ELR (cell line): ENCODE measurements at places on chromosomes 5 and 9.
A peak's percentile ranks its signal among the peaks of the same experiment; 100 is the strongest.

- no peak for DNase-seq
Observed at GRCh38 chr9:79579624-79580023, 7.9 kb downstream of the TLE4 start.

GRCh38 chr9:120898396-120898795 lies 21.4 kb upstream of the PHF19 start:
- no peak for DNase-seq

DNA sequence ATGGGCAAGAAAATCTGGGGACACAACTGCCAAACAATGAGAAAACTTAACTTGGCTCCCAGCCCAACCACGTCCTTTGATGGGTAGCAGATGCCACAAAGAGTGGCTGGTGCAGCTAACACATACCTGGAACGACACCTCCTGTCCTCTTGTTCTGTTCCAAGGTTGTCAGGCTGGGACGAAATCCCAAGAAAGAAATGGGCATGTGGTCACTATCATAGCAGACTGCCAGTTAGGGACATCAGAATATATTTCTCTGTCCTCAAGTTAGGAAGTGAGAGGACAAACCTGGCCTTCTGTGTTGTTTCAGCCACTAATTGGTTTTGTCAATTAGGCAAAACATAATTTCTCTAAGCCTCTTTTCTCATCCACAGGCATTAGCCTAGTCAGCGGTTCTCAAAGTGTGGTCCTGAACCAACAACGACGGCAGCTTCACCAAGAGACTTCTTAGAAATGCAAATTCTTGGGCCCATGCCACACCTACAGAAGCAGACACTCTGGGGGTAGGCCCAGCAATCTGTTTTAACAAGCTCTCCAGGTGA lies 63.4 kb downstream of the RAPGEF1 start:
- DNase-seq: no peak

- no peak for DNase-seq
Observed at GRCh38 chr9:78472111-78472510, 175.2 kb downstream of the PSAT1 start.

- no peak for DNase-seq
Observed at GRCh38 chr9:131961496-131961880, 118.2 kb downstream of the MED27 start.

GRCh38 chr5:82512025-82512424 lies 233.9 kb upstream of the RPS23 start:
- no peak for DNase-seq

DNA sequence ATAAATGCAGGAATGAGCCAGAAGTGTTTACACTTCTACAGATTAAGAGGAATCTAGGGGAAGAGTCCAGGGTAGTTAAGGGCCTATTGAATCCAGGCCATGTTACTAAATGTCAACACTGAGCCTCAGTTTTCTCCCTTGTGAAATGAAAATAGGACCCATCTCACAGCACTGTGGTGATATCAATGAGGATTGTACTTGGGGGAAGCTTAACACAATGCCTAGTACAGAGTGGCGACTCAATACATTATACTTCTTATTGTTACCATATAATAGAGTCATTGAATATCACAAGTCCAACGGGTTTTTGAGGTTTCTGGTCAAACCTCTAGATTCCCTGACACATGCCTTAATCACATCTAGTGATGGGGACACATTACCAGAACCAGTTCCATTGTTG lies 4.6 kb downstream of the TRUB2 start:
- no peak for DNase-seq

DNA sequence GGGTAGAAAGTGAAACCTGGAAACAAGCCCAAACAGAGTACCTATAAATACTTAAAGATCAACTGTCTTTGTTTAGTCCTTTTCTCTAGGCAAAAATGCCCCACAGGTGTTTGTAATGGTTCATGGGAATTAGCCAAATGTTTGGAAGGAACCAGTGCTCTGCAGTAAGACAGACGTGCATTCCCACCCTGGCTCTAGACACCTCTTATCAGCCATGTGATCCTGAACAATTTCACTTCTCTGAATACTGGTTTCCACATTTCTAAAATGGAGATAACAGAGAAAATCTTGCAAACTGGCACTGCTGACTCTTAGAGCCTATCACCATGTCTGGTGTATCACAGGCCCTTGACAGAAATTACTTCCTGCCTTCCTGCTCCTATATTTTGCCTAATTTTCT lies 30.0 kb downstream of the GLIS3 start:
- DNase-seq: no peak

DNA sequence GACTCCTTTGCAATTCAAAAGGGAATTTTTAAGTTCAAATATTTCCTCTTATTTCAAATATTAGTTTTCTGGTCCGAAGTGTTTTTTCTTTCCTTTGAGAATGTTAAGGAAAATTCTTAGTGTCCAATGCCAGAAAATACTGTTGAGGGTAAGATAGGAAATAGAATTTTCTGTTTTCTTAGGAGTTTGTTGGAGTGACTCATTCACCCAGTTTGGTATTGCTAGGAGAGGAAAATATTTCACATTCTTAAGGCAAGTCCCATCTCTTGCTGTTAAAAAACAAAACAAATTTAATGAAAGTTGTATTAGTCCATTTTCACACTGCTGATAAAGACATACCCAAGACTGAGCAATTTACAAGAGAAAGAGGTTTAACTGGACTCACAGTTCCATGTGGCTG lies 349.2 kb upstream of the ADAMTSL1 start:
- DNase-seq: no peak

GRCh38 chr9:27429917-27430316 lies 94.2 kb upstream of the IFNK start:
- no peak for DNase-seq

GRCh38 chr9:98867429-98868168 lies 60.1 kb downstream of the GALNT12 start:
- peak; percentile 59 for DNase-seq

DNA sequence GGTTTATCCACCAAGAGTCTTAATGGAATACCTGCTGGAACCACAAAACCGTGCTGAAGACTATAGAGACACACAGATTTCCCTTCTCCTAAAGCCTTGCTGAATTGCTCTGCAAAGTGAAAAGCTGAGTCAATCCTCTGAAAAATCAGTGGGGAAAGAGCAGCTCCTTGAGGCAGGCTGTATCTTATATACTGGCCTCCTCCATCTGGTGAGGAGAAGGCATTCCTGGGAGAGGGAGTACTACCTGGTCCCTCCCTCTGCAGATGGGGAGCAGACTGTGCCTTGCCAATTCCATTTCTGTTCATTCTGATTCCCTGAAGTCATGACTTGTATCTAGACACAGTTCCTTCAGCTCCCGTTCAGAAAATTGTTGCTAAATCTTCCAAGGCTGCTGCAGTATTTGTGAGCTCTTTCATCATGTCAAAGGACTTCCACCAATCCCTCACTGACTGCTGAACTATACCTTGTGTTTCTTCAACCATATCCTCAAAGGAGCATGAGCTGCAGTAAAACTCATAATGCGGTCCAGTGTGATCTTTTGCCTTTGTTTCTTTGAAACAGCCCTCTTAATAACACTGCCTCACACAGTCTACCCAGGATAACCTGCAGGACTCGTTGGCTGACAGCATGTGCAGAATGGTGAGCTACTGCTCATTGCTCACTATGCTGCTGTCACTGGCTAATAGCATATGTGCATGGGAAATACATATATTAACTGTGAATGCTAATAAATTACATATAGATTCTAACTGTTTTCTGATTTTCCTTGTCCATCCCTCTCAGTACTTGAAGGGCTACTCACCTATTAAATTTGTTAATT lies 84.5 kb downstream of the FOXD1 start:
- DNase-seq: peak; percentile 56

GRCh38 chr9:79674052-79674777 lies 102.5 kb downstream of the TLE4 start:
- no peak for DNase-seq

GRCh38 chr5:148397968-148398595 lies 14.3 kb downstream of the FBXO38 start:
- no peak for DNase-seq

GRCh38 chr9:79962836-79963235 lies 391.1 kb downstream of the TLE4 start:
- DNase-seq: no peak

GRCh38 chr9:29203244-29203930 lies 1630.1 kb upstream of the C9orf72 start:
- no peak for DNase-seq

DNA sequence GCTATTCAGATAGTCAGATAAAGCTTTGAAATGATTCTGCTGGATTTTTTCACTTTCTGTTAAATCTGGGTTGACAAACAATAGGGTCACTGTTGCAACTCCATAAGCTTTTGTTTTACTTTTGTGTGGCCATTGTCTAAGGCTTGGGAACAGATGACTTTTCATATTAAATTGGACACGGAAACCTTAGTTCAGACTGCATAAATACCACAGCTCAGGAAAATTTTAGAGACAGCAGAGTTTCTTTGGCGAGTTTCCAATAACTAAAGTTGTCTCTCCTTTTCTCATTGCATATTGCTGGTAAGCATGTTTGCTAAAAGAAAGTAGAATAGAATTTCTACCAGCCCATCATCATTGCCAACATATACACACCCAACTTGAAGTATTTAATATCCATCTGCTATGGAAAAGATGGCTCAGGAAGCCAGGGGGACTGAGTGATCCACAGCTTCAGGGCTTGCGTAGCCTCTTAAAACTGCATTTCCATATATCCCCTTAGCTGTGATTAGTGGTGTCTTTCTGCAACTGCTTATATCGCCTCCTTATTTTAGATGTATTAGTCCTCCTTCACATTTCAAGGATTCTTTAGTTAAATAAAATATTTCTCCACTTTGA lies 168.2 kb downstream of the ARHGAP26 start:
- no peak for DNase-seq

GRCh38 chr5:151674626-151675610 lies 11.8 kb downstream of the SPARC start:
- DNase-seq: no peak

DNA sequence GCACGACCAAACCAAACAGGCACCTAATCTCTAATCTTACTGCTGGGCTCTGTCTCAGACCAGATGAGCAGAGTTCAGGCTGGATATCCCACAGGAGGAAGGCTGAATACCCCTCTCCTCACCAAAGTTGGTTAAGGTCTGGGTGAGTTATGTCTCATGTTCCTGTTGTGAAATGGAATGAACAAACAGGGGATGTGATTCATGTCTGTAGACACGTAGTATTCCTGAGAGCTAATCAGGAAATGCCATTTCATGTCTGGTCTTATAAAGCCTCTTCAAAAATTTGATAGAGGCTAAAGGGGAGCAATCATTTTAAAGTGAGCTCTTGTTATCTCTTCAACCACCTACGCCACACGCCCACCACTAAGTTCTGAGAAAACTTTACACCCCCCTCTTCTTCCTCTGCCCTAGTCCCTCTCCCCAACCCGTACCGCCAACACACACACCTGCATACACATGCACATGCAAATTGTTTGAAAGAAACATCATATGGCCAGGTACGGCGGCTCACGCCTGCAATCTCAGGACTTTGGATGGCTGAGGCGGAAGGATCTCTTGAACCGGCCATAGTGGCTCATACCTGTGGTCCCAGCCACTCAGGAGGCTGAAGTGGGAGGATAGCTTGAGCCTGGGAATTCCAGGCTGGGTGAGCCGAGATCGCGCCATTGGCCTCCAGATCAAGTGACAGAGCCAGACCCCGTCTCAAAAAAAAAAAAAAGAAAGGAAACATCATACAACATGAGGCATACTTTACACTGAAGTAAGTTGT lies 69.8 kb upstream of the RAI14 start:
- DNase-seq: peak; percentile 97

- no peak for DNase-seq
Observed at GRCh38 chr5:177358370-177358819, 671 bp downstream of the RGS14 start.

GRCh38 chr5:107545486-107545885 lies 125.3 kb downstream of the EFNA5 start:
- no peak for DNase-seq

DNA sequence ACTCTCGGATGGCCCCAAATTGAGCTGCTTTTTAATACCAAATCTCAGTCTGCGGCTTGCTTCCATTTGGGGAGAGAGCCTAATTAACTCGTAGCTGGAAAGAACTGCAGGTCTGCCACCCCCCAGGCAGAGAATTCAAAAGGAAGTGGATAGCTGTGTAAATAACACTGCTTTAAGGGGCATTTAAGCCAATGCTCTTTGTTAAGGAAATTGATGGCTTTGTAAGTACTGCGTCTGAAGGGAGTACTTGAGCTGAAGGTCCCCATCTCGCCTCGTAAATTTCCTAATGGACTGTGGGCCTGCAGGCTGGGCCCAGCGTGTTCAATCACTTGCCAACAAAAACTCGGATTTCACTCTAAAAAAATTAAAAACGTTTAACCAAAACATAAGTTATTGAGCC lies 132.7 kb downstream of the PAPPA start:
- no peak for DNase-seq

DNA sequence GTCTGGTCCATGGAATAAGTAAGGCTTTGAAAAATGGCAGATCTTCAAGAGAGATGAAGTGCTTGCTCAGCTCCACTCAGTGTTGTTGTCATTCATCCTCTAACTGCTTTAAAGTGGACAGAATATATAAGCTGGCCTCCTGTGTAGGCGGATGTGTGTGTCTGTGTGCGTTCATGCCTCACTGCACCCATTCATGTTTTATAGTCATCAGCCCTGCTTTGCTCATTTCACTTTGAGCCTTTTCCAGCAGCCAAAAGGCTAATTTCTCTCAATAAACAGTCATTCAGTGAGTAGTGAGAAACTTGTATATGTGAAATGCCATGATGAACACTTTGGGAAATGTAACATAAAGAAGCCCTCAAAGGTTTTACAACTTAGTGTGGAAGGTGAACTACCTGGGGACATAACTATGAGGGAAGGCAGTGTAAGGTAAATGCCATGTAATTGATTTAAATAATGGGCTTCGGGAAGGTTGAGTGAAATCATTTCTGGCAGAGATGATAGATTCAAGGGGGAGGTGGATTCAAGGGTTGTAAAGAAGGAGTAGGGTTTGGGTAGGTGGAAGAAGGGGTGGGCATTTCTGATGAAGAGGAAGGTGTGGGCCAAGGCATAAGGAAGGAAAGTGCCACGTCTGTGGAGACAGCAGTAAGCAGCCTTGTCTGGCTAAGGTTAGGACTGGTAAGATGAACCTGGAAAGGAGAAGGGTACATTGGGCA lies 15.7 kb downstream of the TTC23L start:
- no peak for DNase-seq

GRCh38 chr5:37665889-37666288 lies 174.0 kb downstream of the GDNF start:
- no peak for DNase-seq

- DNase-seq: no peak
Observed at GRCh38 chr9:86304236-86304730, 21.9 kb upstream of the ISCA1 start.

DNA sequence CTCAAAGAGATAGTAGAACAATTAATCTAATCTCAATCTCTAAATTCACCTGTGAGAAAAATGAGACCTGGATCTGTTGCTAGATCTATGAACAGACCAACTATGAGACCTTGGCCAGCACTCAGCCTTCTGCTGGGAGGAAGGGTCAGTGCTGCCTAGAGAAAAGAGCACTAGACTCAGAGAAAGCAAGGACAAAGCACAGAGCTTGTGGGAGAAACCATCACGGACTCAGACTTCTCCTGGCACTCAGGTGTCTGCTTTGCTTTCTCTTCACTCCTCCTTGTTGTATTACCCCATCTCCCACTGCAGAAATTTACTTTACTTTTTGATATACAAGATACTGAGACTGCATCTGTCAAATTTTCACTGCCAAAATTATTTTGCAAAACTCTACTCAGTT lies 890.0 kb upstream of the NUDT12 start:
- no peak for DNase-seq

GRCh38 chr9:111362526-111362925 lies 32.5 kb upstream of the OR2K2 start:
- DNase-seq: no peak

GRCh38 chr5:113235884-113236283 lies 198.9 kb downstream of the TSSK1B start:
- peak; percentile 14 for DNase-seq
